ENCODE measurements at places on chromosomes 3 and 15.

DNA sequence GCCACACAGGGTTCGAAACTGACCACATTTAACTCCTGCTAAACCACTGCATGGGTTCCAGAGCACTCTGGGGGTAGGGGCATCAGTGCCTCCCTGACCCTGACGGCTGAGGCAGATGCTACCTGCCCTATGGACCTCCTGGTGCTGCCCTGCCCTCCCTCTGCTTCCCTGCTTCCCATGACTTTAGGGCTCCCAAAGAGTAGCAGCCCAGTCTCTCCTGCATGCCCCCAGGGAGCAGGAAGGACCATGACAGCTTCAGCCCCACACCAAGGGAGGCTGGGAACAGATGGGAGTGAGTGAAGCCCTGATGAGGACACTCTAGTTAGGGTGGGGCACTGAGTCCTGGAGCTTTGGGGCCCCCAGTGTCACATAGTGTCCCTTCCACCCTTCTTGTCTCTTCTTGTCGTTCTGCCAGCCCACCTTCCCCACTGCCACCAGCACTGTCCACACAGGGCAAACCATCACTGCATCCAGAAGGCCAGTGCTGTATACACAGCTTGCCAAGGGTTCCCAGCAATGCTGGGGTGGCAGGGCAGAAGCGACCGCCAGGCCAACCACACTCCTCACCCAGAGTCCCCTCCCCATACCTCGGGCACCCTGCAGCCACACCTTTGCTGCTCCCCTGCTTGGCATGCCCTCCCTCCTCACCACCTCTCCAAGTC lies 31.0 kb downstream of the SRPRB start:
- no peak for DNase-seq

DNA sequence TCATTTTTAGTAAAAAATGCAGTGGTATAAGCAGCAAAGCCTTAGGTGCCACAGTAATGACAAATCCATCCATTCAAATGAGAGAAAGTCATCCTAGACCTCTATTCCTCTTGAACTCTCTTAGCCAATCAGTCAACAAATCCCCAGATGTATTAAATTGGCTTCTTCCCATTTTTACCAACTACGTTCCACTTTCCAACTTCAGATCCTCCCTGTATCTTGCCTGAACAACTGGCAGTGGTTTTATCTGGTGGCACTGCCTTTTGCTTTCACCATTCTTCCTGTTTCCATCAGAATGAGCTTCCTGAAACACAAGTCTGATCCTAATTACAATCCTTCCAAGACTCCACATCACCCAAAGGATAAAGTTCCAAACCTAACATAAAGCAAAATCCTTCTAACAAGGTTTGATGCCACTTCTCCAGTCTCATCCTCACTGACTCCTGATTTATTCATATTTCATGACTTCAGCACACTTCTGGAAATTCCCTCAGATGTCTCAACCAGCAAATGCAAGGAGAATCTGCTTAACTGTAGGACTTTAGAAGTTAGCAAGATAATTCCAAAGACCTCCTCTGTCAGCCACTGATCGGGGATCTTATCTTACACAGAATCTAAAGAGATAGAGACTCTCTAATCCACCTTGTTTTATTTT lies 69.8 kb upstream of the SLC4A7 start:
- no peak for DNase-seq

DNA sequence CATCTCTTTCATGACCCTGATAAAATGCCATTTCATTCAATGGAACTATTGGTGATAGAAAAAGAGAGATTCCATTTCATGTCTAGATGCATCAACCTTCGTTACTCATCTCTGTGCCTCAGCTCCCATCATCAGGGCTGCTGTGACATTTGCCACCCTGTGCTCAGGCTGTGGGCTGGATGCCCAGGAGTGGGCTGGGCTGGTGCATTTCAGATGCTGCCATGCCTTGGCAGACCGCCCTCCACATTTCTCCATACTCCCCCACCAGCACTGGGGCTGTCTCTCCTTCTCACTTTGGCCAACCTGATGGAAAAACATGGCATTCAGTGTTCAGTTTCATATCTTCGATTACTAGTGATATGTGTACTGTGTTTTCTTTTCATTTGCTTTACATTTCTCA lies 59.1 kb downstream of the DNASE1L3 start:
- DNase-seq = peak; percentile 70

DNA sequence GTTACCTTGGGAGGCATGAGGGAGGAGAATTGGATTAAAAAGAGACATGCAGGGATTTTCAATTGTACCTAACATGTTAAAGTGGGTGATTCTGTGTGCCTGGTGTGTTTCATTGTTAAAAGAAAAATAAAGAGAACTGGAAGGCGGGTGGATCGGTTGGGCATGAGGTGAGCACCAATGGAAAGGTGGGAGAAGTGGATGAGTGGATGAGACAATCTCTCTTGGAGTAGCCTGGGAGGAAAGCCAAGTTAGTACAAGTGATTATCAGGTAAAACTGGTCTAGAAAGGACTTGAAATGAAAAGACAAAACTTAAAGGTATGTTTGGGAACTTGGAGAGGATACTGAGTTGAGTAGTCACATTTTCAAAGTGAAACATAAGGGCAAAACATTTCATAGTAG lies 12.1 kb downstream of the VEPH1 start:
- DNase-seq = no peak

- no peak for DNase-seq
Observed at GRCh38 chr15:89177116-89177515, 44.3 kb downstream of the RLBP1 start.

GRCh38 chr3:100083209-100083608 lies 31.1 kb downstream of the FILIP1L start:
- DNase-seq = no peak

DNA sequence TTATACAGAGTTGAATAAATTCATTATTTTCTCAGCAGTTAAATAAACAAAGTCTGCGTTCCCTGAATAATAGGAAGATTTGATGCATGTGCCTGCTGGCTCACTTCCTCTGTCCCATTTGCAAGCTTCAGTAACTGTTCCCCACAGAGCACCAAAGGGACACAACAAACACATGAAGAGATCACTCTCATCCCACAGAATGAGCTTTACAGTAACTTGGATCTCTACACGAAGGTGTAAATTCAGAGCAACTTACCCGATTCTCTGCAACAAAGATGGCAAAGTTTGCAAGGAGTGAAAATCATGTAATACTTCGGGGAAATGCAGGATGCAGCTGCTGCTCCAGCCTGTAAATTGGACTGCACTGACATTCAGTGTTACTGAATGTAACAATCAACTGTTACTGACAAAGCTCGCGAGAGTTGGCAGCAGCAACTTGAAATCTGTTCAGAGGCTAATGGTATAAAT lies at the start of gene BCHE:
BCHE (minus strand) TSS at position 366 of the 468 bp plus-strand sequence. CDS start 6,390 bp downstream, outside the sequence.
- DNase-seq = peak; percentile 70

DNA sequence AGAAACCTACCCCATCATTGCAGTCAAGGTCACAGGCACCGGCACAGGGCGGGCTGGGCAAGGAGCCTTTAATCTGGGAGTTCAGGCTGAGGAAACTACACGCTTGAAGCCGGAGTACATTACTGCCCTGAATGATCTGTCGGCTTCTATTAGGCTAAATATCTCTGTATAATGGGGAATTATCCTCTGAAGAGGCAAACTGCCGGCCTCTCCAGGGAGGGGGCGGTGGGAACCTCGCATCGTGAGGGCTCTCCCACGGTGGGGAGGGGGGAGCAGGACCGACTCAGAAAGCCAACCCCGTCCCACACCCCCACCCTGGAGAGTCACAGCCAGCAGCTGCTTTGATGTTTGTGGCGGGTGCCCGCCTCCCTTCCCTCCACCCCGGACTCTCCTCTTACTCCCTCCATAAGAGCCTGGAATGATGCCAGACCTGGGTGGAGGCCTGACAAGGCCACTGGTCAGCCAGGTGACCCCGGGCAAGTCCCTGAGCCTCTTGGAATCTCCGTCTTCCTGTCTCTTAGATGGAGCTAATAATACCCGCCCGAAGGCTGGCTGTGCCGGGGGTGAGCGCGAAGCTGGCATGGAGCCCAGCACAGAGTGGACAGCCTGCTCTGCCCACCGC lies 63.4 kb upstream of the LINGO1 start:
- no peak for DNase-seq

DNA sequence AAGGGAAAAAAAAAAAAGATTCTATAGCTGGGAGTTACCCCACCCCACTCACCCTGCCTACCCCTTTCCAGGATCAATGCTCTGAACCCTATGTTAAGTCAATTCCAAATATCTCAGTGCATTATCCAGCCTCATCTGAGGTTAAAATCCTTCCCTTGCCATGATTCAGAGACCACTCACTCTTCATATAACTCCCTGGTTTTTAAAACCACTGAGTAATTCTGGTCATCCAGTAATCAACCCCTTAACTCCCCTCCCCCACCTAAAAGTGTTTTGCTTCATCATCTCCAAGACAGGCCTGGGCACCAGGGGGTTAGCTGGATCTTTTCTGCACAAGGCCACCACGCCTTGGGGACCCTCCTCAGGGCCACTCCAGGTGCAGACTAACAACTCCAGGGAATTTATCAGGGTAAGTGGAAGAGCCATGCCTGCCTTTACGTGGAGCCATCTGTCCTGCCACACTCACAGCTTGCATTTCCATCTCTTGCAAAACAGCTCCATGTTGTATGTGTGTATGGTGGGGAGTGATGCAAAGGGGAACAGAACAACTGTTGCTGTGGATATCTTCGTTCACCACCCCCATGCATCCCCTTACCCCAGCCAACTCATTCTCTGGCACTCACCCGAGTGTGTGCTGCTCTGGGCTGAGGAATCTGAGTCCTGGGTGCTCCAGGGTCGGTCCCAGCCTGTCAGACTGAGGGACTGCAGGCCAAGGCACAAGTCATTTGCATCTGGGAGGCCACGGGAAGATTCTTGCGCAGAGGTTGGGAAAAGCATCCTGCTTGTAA lies 30.7 kb upstream of the RPS17 start:
- no peak for DNase-seq

- no peak for DNase-seq
Observed at GRCh38 chr15:60399246-60399915, 1.6 kb upstream of the ANXA2 start.

DNA sequence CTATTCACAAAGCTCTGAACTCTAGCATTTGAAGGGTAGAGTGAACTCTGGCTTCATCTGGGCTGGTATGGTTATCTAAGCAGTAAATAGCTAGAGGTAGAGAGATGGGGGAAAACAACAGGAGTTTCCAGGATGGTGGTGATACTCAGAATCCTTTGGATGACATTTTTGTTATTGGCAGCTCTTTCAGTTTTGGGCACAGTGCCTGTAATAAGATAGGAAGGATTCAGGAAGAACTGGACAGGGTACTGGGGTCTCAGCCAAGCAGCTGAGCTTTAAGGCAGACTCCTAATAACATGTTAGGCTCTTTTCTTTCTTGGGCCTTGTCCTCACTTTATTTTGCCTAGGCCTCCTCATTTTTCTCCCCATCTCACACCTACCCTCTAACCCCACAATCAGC lies 338.5 kb downstream of the CADM2 start:
- DNase-seq = no peak

DNA sequence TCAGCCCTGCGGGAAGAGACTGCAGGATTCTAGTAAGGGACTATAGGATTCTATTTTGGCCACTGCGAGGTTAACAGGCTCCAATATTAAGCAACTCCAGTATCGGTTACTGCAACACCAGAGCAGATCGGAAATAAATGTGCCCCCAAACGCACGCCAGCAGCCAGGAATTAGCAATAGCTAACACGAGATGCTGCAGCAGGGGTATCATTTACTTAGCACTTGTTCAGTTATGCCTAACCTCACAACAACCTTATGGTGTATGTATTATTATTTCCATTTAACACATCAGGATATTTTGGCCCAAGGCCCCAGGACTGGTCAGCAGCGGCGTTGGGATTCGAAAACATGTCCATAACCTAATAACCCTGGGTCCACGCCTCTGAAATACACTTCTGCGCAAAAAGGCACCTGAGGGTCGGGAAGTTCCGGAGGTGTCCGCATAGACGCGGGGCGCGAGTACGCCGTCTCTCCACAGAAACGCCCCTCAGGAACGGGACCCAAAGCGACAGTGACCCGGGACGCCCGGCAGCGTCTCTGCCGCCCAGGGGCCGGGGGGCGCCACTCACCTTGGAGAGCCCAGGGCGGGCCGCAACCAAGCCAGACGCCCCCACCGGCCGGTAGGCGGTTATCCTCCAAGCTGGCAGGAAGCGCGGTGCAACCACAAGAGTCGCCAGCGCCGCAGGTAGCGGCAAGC lies 681 bp downstream of the PIK3CB start:
- peak; percentile 45 for DNase-seq

GRCh38 chr3:3165241-3165640 lies 14.2 kb downstream of the CRBN start:
- no peak for DNase-seq

- DNase-seq = no peak
Observed at GRCh38 chr3:101518421-101518871, 5.4 kb upstream of the SENP7 start.

DNA sequence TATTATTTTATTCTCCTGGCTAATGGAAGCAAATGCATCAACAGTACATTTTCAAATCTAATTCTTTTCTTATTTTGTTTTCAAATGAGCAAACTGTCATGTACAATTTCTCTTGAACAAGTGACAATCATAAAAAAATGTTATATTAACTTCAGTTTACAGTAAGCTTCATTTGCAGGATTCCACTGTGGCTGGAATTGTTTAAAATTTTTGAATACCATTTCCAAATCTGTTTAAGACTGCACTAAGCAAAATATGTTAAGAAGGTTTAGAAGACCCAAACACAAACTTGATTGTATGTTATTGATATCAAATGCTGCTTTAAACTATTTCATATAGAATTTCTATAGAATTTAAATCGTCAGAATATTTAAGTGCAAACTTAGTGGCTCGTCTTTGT lies 92.8 kb downstream of the ZNF280D start:
- no peak for DNase-seq

DNA sequence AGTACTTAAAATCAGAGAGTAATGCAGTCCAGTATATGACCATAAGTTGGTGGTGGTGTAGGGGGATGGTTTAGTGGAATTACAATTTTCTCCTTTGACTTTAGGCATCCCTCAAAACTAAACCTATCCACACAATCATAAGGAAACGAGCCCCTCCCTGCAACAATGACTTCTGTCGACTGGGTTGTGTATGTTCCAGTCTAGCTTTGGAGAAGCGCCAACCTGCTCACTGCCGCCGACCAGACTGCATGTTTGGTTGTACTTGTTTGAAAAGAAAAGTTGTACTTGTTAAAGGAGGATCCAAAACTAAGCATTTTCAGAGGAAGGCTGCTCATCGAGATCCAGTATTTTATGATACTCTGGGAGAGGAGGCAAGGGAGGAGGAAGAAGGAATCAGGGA lies 52.8 kb downstream of the MGA start:
- DNase-seq = peak; percentile 64

DNA sequence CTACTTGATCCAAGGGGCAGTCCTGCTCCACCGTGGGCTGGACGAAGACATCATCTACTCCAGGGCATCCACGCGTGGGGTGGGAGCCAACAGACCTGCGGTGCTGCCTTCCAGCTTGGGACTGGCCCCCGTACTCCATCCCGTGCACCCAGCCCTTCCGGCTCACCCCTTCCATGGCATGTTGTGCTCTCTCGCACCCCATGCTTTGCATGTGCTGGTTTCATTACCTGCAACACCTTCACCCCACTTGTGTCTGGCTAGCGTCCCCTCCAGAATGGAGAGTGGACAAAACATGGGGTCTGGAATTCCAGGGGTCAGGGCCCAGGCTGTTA lies 30.2 kb downstream of the SEMA7A start:
- DNase-seq = no peak

Data from pons (tissue), 1 donor.